HT1080 (cell line): ENCODE measurements at places on chromosomes 12 and 14. TPM values are rescaled to one million over a fixed set of nuclear protein-coding genes. Genes with fewer than 3 reads are reported as not detected.

DNA sequence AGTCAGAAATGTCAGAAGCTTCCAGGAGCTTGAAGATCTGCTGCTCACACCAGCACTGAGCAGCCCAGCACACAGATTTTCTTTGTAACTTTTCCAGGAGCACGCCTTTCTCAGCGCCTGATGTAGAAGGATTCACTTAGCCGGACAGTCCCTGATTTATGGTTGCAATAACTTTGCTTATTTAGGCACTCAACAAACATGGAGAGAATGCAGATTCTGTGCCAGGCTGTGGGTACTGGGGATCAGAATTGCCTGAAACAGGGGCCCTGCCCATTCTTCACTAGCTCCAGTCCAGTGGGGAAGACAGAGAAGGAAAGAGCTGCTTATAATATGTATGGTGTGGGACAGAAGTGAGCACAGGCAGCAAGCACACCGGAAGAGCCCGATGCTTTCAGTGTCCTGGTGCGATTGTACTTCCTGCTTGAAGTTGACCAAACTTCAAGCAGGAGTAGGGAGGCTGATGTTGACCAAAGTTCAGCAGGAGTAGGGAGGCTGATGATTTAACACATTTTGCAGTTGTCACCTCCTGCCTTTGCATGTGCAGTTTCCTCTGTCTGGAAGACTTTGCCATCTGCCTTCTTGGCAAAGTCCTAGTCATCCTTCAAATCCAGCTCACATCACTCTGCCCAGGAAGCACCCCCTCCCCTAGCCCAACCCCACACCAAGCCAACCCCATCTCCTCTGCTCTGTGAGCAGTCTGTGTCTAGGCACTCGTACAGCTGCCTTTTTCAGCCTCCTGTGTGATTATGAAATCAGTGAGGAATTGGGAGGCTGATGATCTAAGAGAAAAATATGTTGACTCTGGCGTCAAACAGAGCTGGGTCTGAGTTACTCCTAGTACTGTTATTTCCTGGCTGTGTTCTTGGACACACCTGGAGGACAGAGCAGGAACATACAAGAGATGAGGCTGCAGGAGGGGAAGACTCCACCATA lies 12.0 kb upstream of the PRIMA1 start:
- peak; percentile 4 for DNase-seq

DNA sequence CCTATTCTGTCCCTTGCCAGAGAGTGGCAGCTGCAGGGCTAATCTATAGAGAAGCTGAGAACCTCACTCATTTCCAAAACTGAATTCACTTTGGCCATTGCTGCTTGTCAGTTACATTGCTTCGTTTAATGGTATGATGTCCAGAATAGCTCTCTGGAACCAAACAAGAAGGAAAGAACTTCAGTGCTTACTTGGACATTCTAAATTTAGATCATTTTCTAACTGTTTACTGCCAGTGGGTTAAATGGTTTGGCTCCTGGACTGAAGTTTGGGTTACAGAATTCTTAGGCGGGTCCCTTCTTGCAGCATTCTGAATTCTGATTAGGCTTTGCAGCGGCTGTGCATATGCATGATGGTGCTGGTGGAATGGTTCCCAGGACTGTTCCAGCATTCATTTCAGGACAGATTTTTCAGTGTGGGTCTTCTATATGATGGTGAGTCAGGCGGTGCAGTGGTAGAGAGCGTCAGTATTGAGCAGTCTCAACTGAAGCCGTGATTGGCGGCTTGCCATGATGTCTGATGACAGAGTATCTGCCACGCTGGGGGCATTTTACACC lies 148.7 kb downstream of the DYRK2 start:
- no peak for DNase-seq

Gene TAS2R30
- 0.23 and 0.27 TPM in 2 replicates for total RNA-seq

Gene TUBA1A
- total RNA-seq = 329 and 349 TPM in 2 replicates

DNA sequence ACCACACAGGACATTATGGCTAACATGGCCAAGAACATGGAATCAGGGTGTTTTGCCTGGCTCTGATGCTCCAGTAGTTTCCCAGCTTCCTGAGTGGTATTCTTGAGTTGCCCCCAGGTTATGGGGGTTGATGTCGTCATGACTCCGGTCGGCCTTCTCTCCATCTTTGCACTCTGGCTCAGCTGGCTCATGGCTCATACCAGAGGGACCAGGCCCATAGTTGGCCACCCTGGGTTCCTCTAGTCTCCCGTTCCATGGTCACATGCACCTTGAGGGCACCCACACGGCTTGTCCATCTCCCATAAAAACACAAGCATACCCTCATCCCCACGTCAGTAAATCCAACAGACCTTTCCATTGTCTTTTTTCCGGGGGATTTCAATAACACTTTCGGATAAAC lies 23.7 kb upstream of the MAPKAPK5 start:
- no peak for DNase-seq

GRCh38 chr14:54830650-54831049 lies 72.0 kb downstream of the GCH1 start:
- no peak for DNase-seq

- no peak for DNase-seq
Observed at GRCh38 chr12:70251226-70251625, 8.0 kb downstream of the CNOT2 start.

GRCh38 chr12:119620490-119620889 lies 26.9 kb downstream of the TMEM233 start:
- no peak for DNase-seq

GRCh38 chr12:75553836-75554555 lies 42.6 kb upstream of the KRR1 start:
- no peak for DNase-seq

Gene BICDL1
- total RNA-seq = not detected in 2 replicates
